ENCODE measurements at places on chromosomes 11 and 22.

- DNase-seq, result no peak
Observed at GRCh38 chr22:21916309-21916918, 36.2 kb downstream of the PPM1F start.

- DNase-seq, result no peak
Observed at GRCh38 chr11:122681070-122681469, 25.5 kb downstream of the UBASH3B start.

GRCh38 chr11:93659841-93660240, 1.6 kb upstream of the CEP295 start:
- no peak for DNase-seq

- DNase-seq, result no peak
Observed at GRCh38 chr11:34380696-34381095, 22.9 kb upstream of the ABTB2 start.

Measured in HAP-1 (cell line).